ENCODE measurements at places on chromosomes 13 and 19.

- DNase-seq = no peak
Observed at GRCh38 chr13:91817250-91817649, 418.8 kb downstream of the GPC5 start.

GRCh38 chr13:71799324-71799723, 67.7 kb downstream of the DACH1 start:
- DNase-seq = no peak

DNA sequence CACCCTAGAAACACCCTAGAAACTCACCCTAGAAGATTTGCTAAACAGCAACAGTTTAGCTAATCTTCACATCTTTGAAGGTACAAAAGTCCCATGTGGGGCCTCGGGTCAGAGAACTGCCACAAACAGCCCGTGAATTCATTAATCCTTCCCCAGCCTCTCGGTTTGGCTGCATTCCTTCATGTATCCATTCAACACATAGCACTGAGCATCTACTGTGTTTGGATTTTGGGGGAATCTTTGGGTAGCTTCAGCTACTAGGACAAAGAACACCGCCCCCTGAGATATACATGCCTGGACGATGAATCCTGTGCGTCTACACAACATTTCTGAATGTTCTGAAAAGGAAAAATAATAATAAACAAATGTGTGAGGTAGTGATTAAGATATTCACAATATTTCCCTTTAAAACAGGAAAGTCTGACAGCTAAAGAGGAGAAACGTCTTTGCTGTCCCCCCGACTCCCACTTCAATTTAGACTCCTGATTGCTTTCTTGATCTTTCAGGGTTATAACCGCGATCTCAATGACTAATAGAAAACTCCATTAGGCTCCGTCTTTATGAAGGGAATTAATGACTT, 63.5 kb downstream of the ALOX5AP start:
- no peak for DNase-seq

GRCh38 chr19:23283925-23284324, 33.7 kb upstream of the ZNF724 start:
- DNase-seq = peak; percentile 16

DNA sequence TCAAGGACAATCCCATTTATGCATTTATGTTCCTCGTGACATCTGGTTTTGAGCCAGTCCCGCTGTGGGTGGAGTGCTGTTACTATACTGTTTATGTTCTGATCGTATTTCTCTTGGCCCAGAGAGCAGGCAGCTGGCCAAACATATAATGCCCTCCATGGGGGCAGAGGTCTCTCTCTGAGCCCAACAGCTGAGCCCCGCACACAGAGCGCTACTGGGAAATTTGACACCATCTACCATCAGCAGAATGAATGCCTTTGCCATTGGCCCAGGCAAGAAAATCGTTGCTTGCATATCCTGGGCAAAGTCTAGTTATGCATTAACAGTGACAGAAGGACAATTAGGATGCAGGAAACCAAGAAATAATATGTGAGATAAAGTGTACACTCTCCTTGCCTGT, 126.8 kb upstream of the CACNA1A start:
- DNase-seq = no peak

DNA sequence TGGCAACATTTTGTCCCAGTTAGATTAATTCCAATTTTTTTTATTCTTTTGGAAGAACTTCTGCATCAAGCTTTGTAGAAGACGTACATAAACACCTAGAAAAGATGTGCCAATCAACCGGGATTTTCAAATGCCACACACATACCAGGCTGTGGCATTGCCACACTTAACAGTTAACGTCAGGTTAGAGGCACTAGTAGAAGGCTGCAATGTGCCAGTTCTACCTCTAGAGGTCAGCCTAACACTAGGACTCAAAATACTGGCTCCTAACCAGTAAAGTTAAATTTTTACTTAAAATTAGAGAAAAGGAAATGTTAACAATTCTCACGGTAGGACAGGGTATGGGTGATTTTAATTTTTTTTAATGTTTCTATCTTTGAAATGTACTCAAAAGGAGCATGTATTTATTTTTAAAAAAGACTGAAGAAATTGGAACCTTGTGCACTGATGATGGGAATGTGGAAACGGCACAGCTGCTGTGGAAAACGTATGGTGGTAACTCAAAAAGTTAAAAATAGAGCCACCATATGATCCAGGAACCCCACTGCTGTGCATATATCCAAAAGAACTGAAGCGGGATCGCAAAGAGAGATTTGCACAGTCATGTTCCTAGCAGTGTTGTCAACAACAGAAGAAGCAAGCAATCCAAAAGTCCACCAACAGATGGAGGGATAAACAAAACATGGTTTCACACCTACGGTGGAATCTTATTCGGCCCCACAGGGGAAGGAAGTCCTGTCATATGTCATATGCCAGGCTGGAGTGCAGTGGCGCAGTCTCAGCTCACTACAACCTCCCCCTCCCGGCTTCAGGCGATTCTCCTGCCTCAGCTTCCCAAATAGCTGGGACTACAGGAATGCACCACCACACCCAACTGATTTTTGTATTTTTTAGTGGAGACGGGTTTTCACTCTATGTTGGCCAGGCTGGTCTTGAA, 30.3 kb downstream of the CRYL1 start:
- DNase-seq = no peak

DNA sequence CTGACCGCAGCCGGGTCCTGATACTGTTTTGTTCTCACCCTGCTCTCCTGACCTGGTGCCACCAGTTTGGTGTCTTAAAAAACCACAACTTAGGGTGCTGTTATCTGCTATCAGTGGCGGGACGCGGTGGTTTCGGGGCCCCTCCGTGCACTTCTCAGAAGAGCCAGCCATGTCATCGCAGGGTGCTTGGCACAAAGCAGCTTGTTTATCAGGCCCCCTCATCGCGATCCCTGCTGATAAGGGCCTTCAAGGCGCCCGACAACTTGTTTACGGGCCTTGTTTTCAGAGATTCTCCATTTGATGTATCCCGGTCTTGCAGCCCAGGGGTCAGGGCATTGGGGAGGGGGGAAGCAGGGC, 58.1 kb upstream of the KLF2 start:
- DNase-seq = peak; percentile 63

DNA sequence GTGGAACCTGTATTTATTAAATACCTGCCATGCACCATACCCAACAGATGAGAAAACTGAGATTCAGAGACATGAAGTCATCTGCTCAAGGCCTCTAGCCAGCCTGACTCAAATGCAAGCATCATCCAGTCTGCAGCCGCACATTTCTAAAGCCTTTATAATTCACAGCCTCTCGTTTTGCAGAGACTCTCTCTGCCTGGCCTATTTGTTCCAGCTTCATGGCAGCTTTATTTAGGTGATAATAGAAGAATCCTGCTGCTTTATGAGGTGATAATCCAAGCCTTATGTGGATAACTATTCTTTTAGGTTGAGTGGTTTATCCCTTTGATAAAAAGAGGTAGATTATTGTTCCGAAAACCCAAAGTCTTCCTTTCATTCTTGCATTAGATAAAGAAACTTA, 58.4 kb downstream of the OXGR1 start:
- DNase-seq = no peak

DNA sequence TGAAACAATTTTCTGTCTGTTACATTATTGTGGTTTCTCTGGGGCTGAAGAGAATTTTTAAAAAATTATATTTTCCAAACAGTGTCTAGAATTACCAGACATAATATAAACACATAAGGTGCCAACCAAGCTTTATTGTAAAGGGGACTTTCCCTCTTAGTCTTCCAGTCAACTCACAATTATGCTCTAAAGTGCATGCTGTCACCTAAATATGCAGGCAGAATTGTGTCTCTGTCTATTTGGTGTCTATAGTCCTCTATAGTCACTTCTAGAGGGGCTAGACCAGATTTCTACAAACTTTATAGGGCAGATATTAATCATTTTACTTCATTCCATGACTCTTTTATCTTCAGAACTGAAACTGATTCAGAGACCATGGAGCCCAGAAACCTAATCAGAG, 12.8 kb downstream of the ZNF254 start:
- DNase-seq = no peak

GRCh38 chr19:18802354-18802753, 11.2 kb upstream of the COMP start:
- DNase-seq = no peak

DNA sequence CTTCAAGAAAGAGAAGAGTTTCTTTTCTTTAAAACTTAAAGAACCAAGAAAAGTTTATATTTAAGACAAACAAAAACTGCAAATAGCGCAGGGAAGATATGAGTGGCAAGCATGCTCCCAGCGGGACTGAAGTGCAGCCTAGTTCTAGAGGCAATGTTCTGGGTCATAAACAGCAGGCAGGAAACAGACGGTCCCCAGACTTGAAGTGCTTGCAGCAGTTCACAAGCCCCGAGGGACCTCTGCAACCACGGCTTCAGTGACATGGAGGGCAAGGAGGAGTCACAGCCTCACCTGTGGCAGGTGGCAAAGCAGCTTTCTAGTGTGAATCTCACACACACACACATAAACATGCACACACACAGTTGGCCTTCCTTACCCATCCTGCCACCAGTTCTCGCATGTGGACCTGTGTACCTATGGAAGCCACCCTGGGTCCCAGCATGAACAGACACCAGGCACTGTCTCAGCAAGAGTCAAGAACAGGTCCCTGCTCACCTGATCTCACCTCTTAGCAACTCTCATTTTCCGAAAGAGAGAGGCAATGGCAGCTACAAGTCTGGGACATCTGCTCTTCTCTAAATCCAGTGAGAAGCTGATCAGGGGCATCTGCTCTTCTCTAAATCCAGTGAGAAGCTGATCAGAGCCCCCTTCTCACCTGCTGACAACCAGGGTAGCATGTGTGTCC, 162.0 kb downstream of the EFNB2 start:
- no peak for DNase-seq

- no peak for DNase-seq
Observed at GRCh38 chr19:33953592-33953991, 156.9 kb downstream of the KCTD15 start.

- DNase-seq = no peak
Observed at GRCh38 chr13:26010487-26011207, 41.2 kb downstream of the SHISA2 start.

DNA sequence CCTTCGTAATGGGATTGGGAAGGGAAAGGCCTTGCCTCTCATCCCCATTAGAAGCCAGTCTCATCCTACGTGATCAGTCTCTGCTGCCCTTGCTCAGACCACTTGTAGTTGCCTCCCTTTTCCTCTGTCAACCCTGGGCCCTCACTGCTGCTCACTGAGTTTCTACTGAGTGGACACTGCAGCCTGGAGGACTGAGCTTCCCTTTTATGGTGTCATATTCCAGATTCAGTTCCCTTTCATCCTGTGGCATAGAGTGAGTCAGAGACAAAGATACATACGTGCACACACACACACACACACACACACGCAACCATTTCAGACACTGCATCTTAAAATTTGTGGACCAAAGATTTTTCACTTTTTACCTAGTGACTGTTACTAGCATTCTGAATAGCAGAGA, 56.6 kb downstream of the COG3 start:
- no peak for DNase-seq

GRCh38 chr13:111470933-111471332, 150.5 kb downstream of the TEX29 start:
- no peak for DNase-seq

GRCh38 chr19:39103151-39103550, 19.0 kb downstream of the ACP7 start:
- no peak for DNase-seq

DNA sequence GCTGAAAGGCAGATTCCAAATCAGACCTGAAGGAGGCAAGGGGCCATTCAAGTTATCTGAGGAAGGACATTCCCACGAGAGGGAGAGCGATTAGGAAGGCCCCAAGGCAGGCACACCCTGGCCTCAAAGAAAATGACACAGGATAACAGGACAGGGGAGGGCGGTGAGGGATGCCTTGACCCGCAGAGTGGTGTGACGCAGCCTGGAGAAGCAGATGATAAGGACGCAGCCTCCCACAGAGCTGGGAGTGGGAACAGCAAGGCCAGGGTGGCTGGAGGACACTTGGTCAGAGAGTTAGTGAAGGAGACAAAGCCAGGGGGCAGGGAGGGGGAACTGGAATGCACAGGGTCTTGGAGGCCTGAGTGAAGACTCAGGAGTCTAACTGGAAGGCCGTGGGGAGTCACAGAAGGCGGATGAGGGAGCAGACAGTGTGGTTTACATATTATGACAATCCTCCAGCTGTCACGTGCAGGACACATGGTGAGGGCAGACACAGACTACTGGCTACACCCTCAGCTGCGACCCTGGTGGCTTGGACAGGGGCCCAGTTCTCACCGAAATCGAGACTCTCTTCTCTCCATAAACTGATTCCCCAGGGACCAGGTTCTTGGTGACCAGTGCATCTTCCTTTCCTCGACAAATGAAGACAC, 5.8 kb upstream of the DYRK1B start:
- no peak for DNase-seq

DNA sequence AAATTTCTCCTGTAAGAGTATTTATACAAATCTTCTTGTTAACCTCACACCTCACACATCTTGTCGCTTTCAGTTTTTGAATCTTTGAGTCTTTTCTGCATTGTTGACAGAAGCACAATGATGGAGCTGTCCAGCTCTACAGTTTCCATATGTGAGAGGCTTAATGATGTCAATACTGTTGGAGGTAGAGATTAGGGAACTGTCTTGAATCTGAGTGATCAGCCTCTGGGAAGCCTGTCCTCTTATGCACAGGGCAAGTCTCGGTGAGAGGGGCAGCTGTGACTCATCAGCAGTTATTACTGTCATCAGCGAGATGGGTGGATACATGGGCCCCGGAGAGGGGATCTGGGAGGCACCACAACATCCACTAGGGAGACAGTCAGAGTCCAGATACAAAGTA, 4.6 kb upstream of the ITGBL1 start:
- no peak for DNase-seq

GRCh38 chr19:30023330-30023729, 81.3 kb downstream of the URI1 start:
- no peak for DNase-seq

GRCh38 chr13:95207769-95208366, 93.4 kb downstream of the ABCC4 start:
- no peak for DNase-seq

- no peak for DNase-seq
Observed at GRCh38 chr13:40206241-40207000, 460.0 kb downstream of the FOXO1 start.

All from T-helper 22 cell (primary cell).